ENCODE measurements at places on chromosomes 4 and X.

DNA sequence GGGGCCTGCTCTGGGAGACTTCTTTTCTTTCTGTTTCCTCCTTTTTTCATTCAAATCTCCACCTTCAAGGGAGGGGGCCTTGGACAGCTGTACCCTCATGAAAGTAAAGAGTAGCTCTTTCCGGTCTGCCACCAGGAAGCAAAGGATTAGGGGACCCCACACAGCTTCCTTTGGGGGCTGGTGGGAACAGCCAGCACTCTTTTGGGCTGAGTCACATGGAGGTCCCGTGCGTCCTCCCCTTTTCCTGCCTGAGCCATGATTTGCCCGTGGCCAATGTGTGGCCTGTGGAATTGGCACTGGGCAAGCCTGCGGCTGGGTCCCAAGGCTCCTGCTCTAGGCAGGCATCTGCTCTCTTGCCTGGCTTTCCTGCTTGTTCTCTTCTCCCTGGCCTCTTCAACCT, 65.5 kb downstream of the FHDC1 start:
- DNase-seq, result no peak

DNA sequence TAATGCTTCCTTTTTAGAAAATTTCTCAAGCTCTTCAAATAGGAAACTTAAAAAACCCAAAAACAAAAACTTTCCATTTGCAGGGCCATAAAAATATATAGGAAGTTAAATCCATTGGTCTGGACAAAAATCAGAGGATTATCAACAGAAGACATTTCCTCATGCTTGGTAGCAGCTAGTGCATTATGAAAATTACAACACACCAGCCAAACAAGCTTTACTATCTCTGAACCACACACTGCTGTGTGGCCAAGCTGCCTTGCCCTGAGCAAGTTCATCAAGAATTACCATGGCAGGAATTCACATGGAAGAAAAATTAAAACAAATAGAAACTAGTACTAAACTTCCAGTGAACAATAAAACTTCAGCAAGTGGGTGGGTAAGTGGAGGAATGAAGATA, 3.6 kb downstream of the USP46 start:
- no peak for DNase-seq

- no peak for DNase-seq
Measured at GRCh38 chr4:114807357-114807756, 208.8 kb downstream of the UGT8 start.

GRCh38 chr4:8265171-8265929, 4.2 kb upstream of the HTRA3 start:
- no peak for DNase-seq

GRCh38 chr4:111778543-111778942, 366.7 kb upstream of the FAM241A start:
- peak; percentile 23 for DNase-seq

GRCh38 chr4:180292339-180292738, 1950.9 kb upstream of the TENM3 start:
- no peak for DNase-seq

- DNase-seq, result no peak
Measured at GRCh38 chr4:72993876-72994275, 75.6 kb downstream of the COX18 start.

DNA sequence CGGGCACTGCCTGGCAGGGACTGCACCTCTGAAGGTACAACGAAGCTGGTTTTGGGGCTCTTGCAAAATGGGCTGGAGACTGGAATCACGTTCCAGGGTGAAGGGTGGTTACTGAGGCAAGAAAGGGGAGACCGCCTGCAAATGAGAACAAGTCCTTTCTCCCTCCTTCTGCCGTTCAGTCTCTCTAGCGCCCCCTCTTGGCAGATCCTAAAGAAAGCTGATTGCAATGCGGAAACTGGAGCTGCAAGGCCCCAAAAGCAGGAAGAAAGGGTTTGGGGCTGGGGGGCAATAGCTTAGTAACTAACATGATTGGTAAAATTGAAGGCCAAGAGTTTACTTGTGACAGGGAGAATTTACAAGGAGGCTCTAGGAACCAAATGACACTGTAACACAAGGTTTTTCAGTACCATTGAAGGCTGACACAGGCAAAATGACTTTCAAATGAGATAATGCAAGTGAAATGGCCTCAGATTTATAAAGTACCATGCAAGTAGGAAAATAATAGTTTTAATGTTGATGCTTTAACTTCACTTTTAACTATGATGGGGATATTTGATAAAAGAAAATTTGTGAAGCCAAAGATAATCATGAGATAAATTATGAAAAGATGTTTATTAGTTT, 222.7 kb upstream of the HAND2 start:
- peak; percentile 54 for DNase-seq

- no peak for DNase-seq
Measured at GRCh38 chr4:145734576-145735346, 54.8 kb downstream of the C4orf51 start.

GRCh38 chr4:70948665-70949260, 44.7 kb upstream of the DCK start:
- no peak for DNase-seq

- no peak for DNase-seq
Measured at GRCh38 chrX:83345298-83345697, 162.8 kb upstream of the POU3F4 start.

GRCh38 chrX:100880368-100880767, 6.2 kb upstream of the NOX1 start:
- DNase-seq, result no peak

GRCh38 chrX:15299941-15300851, 15.2 kb downstream of the ASB11 start:
- DNase-seq, result peak; percentile 16

DNA sequence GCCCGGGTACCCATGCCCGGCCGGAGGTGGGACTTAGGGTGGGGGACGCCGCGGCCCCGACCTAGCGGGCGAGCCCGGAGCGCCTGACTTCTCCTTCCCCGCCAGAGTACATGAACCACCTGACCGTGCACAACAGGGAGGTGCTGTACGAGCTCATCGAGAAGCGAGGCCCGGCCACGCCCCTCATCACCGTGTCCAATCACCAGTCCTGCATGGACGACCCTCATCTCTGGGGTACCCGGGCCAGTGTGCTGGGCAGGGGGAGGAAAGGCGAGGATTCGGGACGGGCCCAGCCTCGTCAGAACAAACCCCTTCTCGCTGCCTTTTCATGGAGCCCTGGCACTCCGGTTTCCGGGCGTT, 622 bp downstream of the TAFAZZIN start:
- DNase-seq, result peak; percentile 74

GRCh38 chrX:153609917-153610835, 11.2 kb upstream of the CCNQ start:
- DNase-seq, result peak; percentile 88

DNA sequence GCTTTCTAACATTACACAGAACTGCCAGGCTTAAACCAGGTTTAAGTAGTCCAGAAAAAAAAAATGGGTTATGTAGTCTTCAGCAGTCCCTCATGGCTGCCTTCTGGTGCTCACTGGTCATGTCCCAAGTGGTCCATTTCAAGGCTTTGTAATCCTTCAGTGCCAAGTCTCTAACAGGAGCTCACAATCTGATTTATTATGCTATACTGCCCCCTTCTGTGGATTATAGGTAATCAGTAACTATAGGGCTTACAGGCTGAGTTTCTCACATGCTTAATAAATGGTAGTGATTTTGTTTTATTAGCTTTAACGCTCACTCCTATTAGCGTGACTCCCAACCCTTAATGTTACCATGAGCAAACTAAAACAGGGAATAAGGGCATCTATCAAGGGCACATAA, 92.5 kb upstream of the EDA2R start:
- peak; percentile 7 for DNase-seq

DNA sequence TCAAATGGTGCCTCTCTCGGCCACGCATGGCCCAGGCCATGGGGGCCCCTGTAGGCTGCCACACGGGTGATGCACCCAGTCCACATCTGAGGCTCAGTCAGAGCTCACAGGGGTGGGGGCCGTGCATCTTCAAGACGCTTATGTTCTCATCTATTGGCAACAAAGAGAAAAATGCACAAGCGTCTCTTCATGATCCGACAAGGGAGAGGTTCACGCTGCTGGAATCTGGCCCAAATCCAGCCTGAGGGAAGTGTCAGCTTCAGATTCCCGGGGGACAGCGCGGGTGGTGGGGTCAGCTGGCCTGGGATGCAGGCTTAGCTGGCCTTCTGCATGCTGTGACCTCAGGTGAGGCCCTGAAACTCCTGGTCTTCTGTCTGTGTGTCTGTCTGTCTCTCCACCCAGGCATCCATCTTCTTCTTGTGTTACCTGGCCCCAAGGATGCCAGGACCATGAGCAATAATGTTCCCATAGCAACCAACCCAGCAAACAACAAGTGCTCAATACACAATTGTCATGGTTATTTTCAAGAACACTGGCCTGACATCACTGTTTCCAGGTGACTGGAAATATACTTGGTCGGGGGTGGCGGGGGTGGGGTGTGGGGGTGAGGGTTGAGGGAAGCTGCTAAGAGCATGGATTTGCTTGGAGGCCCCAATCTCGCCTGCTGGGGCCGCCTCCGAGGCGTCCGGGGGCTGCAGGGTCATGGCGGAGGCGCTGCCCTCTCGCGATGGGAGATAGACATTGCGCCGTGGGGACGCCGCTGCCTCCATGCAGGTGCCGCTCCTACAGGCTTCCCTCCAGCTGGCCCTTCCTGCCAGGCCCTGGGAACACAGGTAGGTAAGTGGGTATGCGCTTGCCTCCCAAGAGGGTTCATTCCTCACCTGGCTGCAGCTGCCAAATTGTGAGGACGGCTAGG, 48.3 kb downstream of the ABLIM2 start:
- no peak for DNase-seq

- DNase-seq, result no peak
Measured at GRCh38 chr4:998096-998691, 5.0 kb upstream of the SLC26A1 start.

- DNase-seq, result no peak
Measured at GRCh38 chrX:136059350-136059749, 74.1 kb downstream of the SLC9A6 start.

- no peak for DNase-seq
Measured at GRCh38 chrX:43560247-43560946, 95.7 kb upstream of the MAOA start.

DNA sequence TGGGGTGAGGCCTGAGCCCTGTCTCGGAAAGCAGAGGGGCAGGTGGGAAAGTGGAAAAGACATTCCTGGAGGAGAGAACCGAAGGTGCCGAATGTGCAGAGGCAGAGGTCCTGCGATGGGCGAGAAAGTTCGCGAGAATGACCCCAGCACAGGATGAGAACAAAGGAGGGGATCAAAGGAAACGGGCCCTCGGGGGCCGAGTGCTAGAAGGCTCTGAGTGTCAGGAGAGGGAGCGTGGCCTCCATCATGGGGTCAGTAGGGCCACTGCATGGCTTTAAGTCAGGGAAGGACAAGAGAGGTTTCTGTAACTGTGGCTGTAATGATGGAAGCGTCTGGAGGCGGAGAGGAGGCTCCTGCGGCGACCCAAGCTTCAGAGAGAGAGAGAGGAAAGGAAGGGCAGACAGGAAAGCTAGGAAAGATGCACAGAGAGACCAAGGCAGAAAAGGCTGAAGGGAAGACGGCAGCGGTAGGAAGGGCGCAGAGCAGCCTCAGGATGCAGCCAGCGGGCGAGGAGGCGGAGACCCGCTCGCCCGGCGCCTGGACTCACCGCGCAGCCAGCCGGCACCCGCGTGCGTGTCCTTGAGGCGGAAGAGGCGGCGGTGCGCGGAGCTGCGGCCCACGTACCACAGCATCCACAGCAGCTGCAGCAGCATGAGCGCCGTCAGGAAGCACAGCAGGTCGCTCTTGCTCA, 669 bp downstream of the OTOP1 start:
- DNase-seq, result no peak

Measured in HEK293T (cell line).